OCI-LY7 (cell line): ENCODE measurements at places on chromosomes 12 and 14. TPM values are rescaled to one million over a fixed set of nuclear protein-coding genes. Genes with fewer than 3 reads are reported as not detected.

DNA sequence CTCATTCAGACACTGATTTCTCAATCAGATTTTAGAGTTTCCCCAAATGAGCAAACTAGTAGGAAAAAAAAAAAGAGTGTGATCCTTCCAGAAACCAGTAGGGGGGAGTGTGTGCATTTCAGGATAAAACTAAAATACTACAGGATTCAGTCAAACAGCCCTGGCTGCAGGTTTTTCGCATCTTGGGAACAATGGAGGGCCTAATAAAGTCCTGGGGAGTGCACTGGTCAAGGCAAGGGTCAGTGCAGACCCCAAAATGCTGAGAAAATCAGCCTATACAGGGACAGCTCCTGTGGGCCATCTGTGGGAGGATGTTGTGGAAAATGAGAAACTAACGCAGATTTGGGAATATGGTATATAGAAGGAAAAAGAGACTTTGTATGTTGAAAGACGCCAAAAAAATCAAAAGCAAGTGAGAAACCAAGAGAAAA, 22.2 kb upstream of the ABCD4 start:
- DNase-seq, result peak; percentile 48

DNA sequence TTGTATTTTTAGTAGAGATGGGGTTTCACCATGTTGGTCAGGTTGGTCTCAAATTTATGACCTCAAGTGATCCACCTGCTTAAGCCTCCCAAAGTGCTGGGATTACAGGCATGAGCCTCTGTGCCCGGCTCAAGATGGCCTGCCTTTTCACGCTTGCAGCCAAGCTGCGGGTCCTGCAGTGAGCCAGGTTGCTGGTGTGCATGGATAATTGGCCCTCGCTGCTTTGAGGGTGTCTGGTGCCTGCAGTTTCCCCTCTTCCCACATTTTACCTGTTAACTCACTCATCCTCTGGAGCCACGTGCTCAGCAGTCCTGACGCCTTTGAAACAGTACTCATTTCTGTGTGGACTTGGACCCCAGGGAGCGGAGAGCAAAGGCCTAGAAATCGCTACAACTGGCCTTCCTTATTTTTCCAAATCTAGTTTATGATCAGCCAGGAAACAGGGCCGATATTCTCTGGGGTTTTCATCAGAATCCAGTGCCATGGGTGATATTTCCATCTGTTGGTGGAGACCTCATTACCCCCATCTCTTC, 42.2 kb downstream of the TPCN1 start:
- DNase-seq, result no peak

GRCh38 chr14:105480807-105481801, 5.6 kb upstream of the CRIP1 start:
- peak; percentile 83 for DNase-seq

DNA sequence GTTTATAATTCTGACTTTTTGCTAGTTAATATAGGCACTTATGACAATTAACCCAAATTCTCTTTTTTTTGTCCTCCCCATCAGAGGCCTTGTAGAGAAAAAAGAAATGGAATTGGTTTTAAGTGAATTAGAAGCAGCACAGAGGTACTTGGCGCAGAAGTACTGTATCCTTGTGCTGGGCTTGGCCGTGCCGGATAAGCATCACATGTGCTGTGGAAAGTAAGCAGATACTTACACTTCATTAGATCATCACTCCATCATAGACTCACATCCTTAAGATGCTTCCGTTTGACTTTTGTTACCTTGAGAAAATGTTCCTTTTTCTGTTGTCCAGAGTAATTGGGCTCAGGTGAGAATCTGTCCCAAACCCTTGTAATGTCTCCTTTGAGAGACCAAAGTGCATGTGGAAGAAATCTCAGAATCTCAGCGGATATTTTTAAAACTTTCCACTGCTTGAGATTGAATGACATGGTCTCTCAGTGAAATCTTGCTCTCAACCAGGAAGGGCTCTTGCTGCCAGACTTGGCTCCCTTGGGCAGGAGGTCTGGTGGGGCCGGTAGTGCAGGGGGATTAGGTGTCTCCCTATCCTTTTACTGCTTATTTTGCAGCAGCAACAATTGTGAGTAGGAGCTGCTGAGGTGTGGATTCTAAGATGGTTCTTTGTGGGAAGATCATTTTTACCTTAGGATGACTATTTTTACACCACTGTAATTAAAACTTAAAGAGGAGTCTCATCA, 24.8 kb downstream of the PPP1R36 start:
- no peak for DNase-seq

DNA sequence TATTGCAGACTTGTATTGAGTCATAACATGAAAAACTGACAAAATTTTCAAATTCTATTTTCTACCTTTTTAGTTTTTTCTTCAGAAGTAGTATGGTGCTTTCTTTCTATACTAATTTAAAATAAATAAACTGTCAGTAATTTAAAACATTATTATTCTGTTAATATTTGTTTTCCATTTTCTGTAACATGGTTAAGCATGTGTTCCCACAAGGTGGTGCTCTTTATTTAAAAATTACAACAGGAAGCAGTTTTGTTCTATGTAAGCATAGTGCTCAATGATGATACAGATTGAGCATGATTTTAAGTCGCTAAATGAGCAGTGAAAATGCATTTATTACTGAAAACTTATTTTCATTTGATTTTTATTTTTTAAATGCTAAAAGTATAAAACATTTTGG, 114.6 kb downstream of the PPFIA2 start:
- peak; percentile 37 for DNase-seq

GRCh38 chr14:103028161-103028767, 29.1 kb downstream of the CDC42BPB start:
- DNase-seq, result no peak

GRCh38 chr12:90071996-90072395, 363.4 kb upstream of the ATP2B1 start:
- DNase-seq, result no peak

DNA sequence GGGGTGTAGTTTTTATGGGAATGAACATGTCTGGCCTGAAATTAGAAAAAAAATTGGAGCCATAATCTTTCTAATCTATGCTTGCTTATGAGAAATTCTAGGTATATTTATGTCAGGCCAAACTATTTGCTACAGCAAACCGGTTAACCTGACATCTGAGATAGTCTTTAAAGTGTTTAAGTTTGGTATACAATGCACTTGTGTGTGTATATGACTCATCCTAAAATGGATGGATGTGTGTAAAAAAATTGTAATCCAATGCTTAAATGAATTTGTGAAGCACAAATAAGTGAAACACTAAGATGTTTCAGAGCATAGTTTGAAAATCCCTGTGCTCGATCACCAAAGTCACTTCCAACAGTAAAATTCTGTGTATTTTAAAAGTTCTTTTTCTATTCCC, 6.7 kb downstream of the CNOT2 start:
- DNase-seq, result no peak

Gene FAM161B
- total RNA-seq, result 3.5 and 3.6 TPM in 2 replicates

Gene GRIN2B
- not detected in 2 replicates for total RNA-seq

Gene MGAT4C
- total RNA-seq, result not detected in 2 replicates

Gene TAS2R14
- total RNA-seq, result 2.4 and 2.8 TPM in 2 replicates

Gene SLC38A2
- total RNA-seq, result 93.5 and 107 TPM in 2 replicates

Gene DAO
- not detected in 2 replicates for total RNA-seq

Gene IQSEC3
- total RNA-seq, result not detected in 2 replicates

Gene PAH
- not detected in 2 replicates for total RNA-seq
